Heart right ventricle (tissue), 16 donors: ENCODE measurements at places on chromosomes 7 and 10. TPM values are rescaled to one million over a fixed set of nuclear protein-coding genes. Genes with fewer than 3 reads are reported as not detected.

Gene OR2A5
- not detected for total RNA-seq

Gene FAM25G
- total RNA-seq = not detected

Gene FAM13C
- 2.9 TPM for total RNA-seq

Gene PTF1A
- not detected for total RNA-seq

DNA sequence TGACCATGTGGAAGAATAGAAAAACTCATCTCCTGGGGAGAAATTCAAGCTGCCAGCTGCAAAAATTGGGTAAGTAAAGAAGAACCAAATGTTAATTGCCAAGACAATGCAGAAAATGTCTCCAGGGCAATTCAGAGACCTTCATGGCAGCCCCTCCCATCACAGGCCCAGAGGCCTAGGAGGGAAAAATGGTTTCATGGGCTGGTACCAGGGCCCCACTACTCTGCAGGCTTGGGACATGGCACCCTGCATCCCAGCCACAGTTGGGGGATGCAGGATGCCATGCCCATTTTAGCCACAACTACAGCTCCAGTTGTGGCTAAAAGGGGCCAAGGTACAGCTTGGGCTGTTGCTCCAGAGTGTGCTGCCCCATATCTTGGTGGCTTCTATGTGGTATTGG, 20.9 kb upstream of the MKLN1 start:
- H3K27me3 ChIP-seq = no peaks in the 10 kb centered on the region
- no peak for DNase-seq
- peaks cover 13% of the 10 kb centered on the region for H3K4me1 ChIP-seq
- H3K4me3 ChIP-seq = no peak overlapping the region
- no peak overlapping the region for H3K27ac ChIP-seq

- H3K4me3 ChIP-seq = no peak overlapping the region
- peaks cover 3% of the 10 kb centered on the region for H3K27me3 ChIP-seq
- no peaks in the 10 kb centered on the region for H3K36me3 ChIP-seq
- no peak for DNase-seq
- H3K27ac ChIP-seq = no peak overlapping the region
Observed at GRCh38 chr7:1810521-1810920, 140.4 kb downstream of the ELFN1 start.

GRCh38 chr10:51035344-51035743, 38.9 kb upstream of the PRKG1 start:
- H3K4me3 ChIP-seq = no peak overlapping the region
- H3K36me3 ChIP-seq = no peaks in the 10 kb centered on the region
- no peaks in the 10 kb centered on the region for H3K27me3 ChIP-seq

GRCh38 chr10:16780338-16780880, 36.8 kb downstream of the RSU1 start:
- peaks cover 11% of the 10 kb centered on the region for H3K36me3 ChIP-seq
- peaks cover 21% of the 10 kb centered on the region for H3K4me1 ChIP-seq
- no peak for DNase-seq
- no peak overlapping the region for H3K27ac ChIP-seq

- no peaks in the 10 kb centered on the region for H3K36me3 ChIP-seq
- no peak for DNase-seq
- H3K4me1 ChIP-seq = peaks cover 3% of the 10 kb centered on the region
- no peak overlapping the region for H3K27ac ChIP-seq
Observed at GRCh38 chr7:2280424-2280823, 33.8 kb downstream of the SNX8 start.

- peaks cover 22% of the 10 kb centered on the region for H3K4me1 ChIP-seq
- no peaks in the 10 kb centered on the region for H3K36me3 ChIP-seq
- no peak for DNase-seq
- no peaks in the 10 kb centered on the region for H3K27me3 ChIP-seq
- no peak overlapping the region for H3K4me3 ChIP-seq
Observed at GRCh38 chr7:37045681-37046179, 321.4 kb upstream of the AOAH start.

GRCh38 chr7:38702002-38702535, 70.9 kb upstream of the AMPH start:
- H3K27me3 ChIP-seq = peaks cover 8% of the 10 kb centered on the region
- H3K4me1 ChIP-seq = no peaks in the 10 kb centered on the region
- H3K4me3 ChIP-seq = no peak overlapping the region
- no peaks in the 10 kb centered on the region for H3K36me3 ChIP-seq

DNA sequence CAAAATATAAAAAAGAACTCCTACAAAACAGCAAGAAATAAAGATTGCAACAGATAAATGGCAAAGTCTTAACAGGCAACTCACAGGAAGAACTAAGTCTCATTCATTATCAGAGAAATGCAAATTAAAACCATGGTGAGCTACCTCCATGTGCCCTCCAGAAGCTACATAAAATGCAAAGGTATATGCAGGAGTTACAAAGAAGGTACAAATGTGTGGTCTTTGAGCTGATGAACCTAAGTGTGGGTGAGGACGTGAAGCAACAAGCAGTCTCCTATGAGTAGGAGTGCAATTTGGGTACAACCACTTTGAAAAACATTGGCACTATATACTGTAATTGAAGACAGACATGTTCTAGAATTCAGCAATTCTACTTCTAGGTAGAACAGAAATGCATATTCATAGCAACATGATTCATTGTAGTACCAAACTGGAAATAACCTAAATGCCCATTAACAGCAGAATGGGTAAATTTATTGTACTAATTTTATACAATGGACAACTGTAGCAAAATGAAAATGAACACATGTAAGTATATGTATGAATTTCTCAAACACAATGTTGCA, 61.6 kb upstream of the KCNMA1 start:
- H3K27me3 ChIP-seq = no peaks in the 10 kb centered on the region
- no peak for DNase-seq
- H3K36me3 ChIP-seq = no peaks in the 10 kb centered on the region
- no peak overlapping the region for H3K4me3 ChIP-seq

GRCh38 chr10:18142151-18142550, 1.9 kb downstream of the CACNB2 start:
- H3K27ac ChIP-seq = peak overlapping the region; percentile 86
- H3K27me3 ChIP-seq = peaks cover 44% of the 10 kb centered on the region
- no peak for DNase-seq
- peaks cover 13% of the 10 kb centered on the region for H3K4me1 ChIP-seq
- H3K4me3 ChIP-seq = peak overlapping the region; percentile 72
